ENCODE measurements at places on chromosomes 1 and 21.

GRCh38 chr1:229882621-229883020 is 184.4 kb upstream of the GALNT2 start:
- H3K36me3 ChIP-seq: no peaks in the 10 kb centered on the region
- peaks cover 4% of the 10 kb centered on the region for H3K4me1 ChIP-seq
- peaks cover 12% of the 10 kb centered on the region for H3K27me3 ChIP-seq
- DNase-seq: no peak
- H3K27ac ChIP-seq: no peak overlapping the region

GRCh38 chr1:178101654-178102053 is 7.8 kb downstream of the RASAL2 start:
- H3K4me1 ChIP-seq: peaks cover 17% of the 10 kb centered on the region
- H3K4me3 ChIP-seq: no peak overlapping the region
- H3K27ac ChIP-seq: no peak overlapping the region

GRCh38 chr21:33971492-33972013 is 55.9 kb upstream of the ATP5PO start:
- no peaks in the 10 kb centered on the region for H3K36me3 ChIP-seq
- H3K27me3 ChIP-seq: no peaks in the 10 kb centered on the region
- peak; percentile 75 for DNase-seq
- H3K4me3 ChIP-seq: no peak overlapping the region

DNA sequence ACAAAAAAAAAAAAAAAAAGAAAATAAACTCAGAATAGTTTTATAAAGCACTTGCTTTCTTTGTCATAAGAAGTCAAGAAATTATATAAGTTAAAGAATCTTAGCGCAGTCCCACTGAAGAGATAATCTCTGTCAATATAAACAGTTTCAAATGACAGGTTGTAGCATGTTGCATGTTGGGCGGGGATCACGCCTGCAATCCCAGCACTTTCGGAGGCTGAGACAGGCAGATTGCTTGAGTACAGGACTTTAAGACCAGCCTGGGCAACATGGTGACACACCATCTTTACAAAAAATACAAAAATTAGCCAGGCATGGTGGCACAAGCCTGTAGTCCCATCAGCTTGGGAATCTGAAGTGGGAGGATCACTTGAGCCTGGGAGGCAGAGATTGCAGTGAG is 18.4 kb upstream of the INPP5B start:
- peaks cover 44% of the 10 kb centered on the region for H3K36me3 ChIP-seq
- H3K4me1 ChIP-seq: no peaks in the 10 kb centered on the region
- no peak overlapping the region for H3K27ac ChIP-seq

- no peaks in the 10 kb centered on the region for H3K27me3 ChIP-seq
- no peak overlapping the region for H3K4me3 ChIP-seq
- peak; percentile 18 for DNase-seq
- H3K4me1 ChIP-seq: no peaks in the 10 kb centered on the region
These were observed 49.6 kb downstream of the ZFYVE9 start for GRCh38 chr1:52191395-52191965.

GRCh38 chr1:225509376-225509707 is 81.5 kb upstream of the LBR start:
- H3K27me3 ChIP-seq: no peaks in the 10 kb centered on the region
- peak overlapping the region; percentile 91 for H3K27ac ChIP-seq
- peaks cover 33% of the 10 kb centered on the region for H3K36me3 ChIP-seq
- H3K4me1 ChIP-seq: peaks cover 18% of the 10 kb centered on the region
- peak overlapping the region; percentile 4 for H3K4me3 ChIP-seq
- DNase-seq: no peak

DNA sequence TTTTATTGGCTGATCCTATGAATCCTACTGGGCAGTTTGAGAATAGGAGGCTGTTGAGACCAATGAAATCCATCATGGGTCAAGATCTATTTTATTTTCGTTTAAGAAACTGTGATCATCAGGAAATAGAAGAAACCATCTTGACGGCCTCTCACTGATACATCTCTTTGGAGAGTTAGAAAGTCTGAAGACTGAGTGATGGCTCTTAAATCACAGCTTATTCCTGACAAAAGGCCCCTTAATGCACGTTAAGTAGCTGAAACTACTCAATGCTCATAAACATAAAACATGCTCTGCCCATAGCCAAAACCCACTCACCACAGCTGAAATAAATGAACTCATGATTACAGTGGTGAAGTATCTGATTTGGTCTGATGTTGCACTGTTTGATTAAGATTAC is 784.5 kb upstream of the NEGR1 start:
- no peaks in the 10 kb centered on the region for H3K4me1 ChIP-seq
- DNase-seq: no peak
- no peak overlapping the region for H3K27ac ChIP-seq
- no peaks in the 10 kb centered on the region for H3K27me3 ChIP-seq
- H3K36me3 ChIP-seq: no peaks in the 10 kb centered on the region

- no peak for DNase-seq
- H3K4me1 ChIP-seq: no peaks in the 10 kb centered on the region
- H3K4me3 ChIP-seq: no peak overlapping the region
- H3K36me3 ChIP-seq: no peaks in the 10 kb centered on the region
- no peak overlapping the region for H3K27ac ChIP-seq
These were observed 1181.9 kb upstream of the PRMT6 start for GRCh38 chr1:105874621-105875020.

- DNase-seq: no peak
- no peak overlapping the region for H3K27ac ChIP-seq
- no peaks in the 10 kb centered on the region for H3K4me1 ChIP-seq
- no peaks in the 10 kb centered on the region for H3K27me3 ChIP-seq
These were observed 347.9 kb downstream of the LTN1 start for GRCh38 chr21:28644762-28645161.

DNA sequence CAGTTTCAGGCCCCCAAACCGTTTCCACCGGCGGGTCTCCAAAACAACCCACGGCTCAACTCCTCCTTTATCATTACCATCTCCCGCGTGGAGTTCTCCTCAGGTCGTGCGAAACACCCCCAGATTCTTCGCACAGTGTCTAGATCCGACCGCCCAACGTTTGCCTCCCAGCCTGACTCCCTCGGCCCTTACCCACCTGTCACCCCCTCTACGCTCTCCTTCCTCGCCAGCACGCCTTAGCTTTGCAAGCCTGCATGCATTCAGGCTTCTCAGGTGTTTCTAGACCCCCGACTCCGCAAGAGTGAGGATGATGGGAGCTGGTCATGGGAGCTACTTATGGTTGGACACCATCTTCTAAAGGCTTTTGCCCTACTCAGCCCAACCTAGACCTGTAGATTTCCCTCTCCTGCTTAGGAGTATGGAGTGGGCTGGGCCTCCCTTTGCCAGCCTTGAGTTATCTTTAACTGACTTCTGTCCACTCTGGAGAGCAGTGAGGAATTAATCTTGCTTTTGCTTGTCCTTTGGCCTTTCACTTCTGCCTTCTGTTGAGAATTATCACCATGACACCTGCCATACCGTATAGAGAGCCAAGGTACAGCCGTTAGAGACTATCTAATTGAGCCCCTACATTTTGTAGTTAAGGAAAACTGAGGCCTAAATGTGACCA is 865 bp downstream of the ATP5IF1 start:
- no peak for DNase-seq
- H3K4me1 ChIP-seq: peaks cover 16% of the 10 kb centered on the region
- H3K4me3 ChIP-seq: peak overlapping the region; percentile 95

DNA sequence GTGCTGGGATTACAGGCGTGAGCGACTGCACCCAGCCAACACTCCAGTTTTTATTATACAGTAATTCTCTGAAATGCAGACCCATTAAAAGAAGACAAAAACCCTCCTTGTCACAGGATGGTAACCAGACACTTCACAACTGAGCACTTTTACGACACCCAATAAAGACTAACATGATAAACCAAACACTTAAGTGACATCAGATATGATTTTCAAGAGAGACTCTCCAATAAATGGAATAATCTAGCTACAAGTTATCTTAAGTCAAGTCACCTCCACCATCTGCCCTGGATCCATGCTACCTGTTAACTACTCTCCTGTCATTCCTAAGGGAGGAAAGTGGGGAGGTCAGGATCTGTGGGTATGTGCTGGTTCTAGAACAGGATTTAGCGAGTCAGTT is 5.6 kb downstream of the GNG12 start:
- peaks cover 11% of the 10 kb centered on the region for H3K36me3 ChIP-seq
- peaks cover 12% of the 10 kb centered on the region for H3K4me1 ChIP-seq
- H3K27me3 ChIP-seq: no peaks in the 10 kb centered on the region

- H3K4me1 ChIP-seq: no peaks in the 10 kb centered on the region
- peaks cover 7% of the 10 kb centered on the region for H3K27me3 ChIP-seq
- no peaks in the 10 kb centered on the region for H3K36me3 ChIP-seq
- H3K4me3 ChIP-seq: no peak overlapping the region
- no peak overlapping the region for H3K27ac ChIP-seq
These were observed 1.0 kb upstream of the HAO2 start for GRCh38 chr1:119367432-119368124.

DNA sequence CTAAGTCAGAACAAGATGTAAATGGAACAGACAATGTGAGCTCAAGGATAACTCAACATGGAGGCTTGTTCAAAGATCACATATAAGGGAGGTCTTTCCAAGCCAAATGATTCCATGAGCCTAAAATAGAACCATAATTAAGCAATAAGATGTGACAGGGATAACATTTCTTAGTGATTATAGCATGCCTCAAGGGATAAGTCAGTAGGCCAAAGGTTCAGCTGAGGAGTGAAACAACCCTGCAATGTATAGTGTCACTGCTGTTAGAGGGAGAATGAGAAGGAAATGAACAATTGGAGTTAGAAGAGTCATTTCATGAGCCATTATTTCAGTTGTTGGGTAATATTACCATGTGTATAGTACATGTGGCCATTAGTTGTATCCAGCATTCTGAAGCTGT is 25.0 kb downstream of the GORAB start:
- no peak overlapping the region for H3K27ac ChIP-seq
- no peak overlapping the region for H3K4me3 ChIP-seq
- DNase-seq: no peak

DNA sequence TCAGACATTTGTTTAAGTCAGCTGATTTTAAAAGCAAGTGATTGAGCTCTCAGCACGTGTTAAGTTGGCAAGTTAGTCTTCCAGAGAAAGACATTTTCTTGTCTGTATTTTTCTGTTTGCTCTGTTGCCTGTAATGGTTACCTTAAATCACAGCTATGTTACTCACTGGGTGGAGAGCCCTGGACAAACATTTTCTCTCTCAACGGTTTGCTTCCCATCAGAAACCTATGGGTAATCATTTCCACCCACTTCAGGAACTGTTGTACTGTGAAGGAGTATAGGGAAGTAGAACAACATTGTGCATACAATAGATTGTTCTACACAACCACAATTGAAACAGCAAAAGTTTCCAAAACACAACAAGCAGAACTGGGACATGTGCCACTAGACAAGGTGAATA is 113.9 kb upstream of the DPT start:
- no peak overlapping the region for H3K27ac ChIP-seq
- H3K36me3 ChIP-seq: no peaks in the 10 kb centered on the region
- no peak overlapping the region for H3K4me3 ChIP-seq
- no peaks in the 10 kb centered on the region for H3K4me1 ChIP-seq
- H3K27me3 ChIP-seq: no peaks in the 10 kb centered on the region
- DNase-seq: no peak

DNA sequence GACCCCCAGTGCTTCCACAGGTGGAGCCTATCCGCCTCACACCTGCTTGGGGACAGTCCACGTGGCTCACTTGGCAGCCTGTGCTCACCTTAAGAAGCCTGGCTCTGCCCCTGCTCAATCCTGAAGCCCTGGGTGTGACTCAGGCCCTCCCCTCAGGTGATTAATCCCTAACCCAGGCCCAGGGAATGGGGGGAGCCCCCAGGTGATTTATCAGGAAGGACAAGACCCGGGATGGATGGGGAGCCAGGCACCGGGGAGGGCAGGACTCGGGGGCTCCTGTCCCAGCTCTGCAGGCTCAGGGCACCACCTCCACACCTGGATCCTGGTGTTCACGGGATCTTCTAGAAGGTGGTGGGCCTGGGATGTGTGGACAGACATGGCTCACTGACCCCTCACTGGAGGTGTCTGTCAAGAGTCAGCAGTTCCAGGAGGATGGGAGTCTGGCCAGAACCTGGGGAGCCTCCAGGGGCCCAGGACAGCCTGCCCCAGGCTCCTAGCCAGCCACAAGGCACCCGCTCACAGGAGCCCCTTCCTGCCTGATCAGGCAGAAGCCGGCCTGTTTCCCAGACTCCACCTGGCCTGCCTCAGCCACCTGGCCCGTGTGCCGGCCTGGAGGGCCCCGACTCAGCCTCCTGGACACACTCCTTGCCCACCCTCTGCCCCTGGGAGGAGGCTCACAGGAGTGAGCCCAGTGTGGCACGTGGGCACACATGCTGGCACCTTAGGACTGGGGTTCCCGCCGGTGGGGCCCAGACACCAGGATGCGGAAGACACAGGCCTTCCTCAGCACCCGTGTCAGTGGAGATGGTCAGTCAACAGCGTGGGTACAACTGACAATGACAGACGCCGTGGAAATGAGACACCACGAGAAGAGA is 38.6 kb upstream of the COL6A1 start:
- H3K27ac ChIP-seq: no peak overlapping the region
- H3K4me1 ChIP-seq: no peaks in the 10 kb centered on the region
- no peaks in the 10 kb centered on the region for H3K27me3 ChIP-seq
- no peaks in the 10 kb centered on the region for H3K36me3 ChIP-seq
- no peak for DNase-seq

Data from astrocyte (in vitro differentiated cells and primary cell).